ENCODE measurements at places on chromosomes 7 and 10.
A peak's percentile ranks its signal among the peaks of the same experiment; 100 is the strongest.

DNA sequence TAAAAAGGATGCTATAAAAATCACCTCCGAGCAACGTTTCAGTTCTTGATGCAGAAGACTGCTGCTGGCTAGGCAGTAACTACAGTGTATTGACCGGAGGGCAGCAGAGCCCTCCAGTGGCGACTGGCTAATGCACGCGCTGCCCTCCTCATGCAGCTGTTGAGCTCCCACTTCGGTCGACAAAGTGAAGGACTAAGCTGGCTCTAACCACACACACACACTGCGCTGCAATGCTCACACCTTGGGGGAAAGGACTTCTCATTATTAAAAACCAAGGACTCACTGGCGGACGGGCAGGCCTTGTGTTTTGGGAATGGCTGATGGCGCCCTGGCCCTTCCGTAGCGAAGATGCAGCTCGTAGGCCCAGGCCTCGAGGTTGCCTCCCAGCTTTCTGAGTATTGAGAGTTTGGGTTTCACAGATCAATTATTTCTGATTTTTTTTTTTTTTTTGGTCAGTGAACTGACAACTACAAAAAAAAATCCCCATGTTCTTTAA, 120.9 kb upstream of the DIP2C start:
- no peak for DNase-seq

DNA sequence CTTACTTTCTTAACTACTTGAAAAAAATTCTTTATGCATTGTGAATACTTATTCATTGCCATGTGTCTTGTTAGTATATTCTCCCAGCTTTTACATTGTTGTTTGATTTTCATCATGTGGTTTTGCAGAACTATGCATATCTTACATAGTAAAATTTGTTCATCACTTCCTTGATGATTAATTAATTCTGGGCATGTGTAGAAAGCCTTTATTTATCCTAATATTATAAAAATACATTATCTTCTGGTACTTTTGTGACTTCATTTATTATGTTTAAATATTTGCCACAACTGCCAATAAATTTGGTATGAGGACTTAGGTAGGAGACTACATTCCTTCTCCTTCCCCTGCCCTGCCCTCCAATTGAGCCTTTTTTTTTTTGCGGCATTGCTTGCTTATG, 166.0 kb upstream of the ZNF32 start:
- no peak for DNase-seq

DNA sequence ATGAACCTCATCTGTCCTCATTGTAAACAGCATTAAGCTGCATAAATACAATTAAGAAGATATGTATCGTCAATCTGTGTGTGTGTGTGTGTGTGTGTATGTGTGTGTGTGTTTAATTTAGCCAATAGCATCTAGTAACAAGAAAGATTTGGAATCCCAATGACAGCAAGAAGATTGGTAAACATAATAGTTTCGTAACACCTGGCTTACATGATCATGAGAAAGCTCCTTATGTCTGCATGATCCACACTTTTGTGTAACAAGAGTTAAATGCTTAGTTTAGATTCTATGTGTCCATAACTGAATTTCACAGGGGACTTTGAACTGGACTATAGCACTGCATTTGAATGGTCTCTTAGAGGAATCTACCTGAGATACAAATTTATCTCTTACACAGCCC, 191.0 kb upstream of the BET1 start:
- no peak for DNase-seq

GRCh38 chr10:93235686-93236085, 162.0 kb downstream of the CYP26A1 start:
- DNase-seq = no peak

DNA sequence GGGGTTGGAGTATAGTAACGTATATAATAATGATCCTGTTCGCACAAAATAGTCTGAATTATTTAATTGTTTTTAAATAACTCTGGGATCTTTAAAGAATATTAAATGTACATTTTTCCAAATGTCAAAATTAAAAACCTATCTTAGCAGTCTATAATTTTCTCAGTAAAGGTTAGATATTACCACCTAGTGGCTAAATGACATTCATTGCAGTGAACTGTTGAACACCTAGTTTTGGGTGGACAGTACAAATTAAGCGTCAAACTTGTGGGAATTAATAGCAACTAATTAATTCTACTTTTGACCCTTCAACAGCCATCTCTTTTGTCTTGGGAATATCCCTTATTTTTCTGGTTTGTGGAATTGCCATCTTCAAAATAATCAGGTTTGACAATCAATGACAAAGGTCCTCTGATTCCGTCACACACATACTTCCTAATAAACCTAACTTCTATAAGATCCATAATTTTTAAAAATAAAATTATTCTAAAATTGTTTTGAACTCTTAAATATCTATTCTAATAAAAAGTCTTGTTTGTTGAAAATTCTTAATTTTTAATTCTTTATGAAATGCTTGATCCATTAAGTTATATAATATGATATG, 165.7 kb downstream of the SEMA3D start:
- peak; percentile 52 for DNase-seq

- no peak for DNase-seq
Measured at GRCh38 chr10:31621733-31622132, 302.7 kb downstream of the ZEB1 start.

DNA sequence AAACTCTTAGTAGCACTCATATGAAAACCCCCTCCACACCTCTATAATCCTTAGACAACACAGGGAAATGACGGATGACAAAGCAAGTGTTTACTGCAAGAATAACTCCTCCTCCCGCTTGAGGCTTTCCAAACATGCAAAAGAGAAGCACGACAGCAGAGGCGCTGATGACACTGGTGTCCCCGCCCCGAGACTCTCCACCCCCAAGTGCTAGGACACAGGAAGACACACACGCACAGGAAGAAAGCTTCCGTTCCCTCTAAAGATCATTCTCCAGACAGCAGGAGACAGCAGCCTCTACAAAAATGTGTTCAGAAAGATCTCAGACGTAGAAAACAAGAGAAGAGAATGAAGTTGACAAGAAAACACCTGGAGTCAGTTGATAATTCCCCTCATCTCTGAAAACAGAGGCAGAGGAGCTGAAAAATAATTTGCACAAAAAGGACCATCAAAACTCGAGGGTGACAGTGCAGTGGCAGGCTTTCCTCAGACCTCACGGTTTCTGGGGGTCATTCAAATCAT, 90.2 kb downstream of the DLG5 start:
- DNase-seq = no peak

GRCh38 chr10:114928818-114929217, 9.2 kb upstream of the TRUB1 start:
- DNase-seq = no peak

GRCh38 chr7:158904599-158904998, 48.2 kb downstream of the DYNC2I1 start:
- no peak for DNase-seq

- DNase-seq = no peak
Measured at GRCh38 chr10:129136951-129137350, 330.1 kb upstream of the MGMT start.

- no peak for DNase-seq
Measured at GRCh38 chr7:50826371-50827172, 43.9 kb upstream of the GRB10 start.

GRCh38 chr7:46208635-46209525, 287.8 kb upstream of the IGFBP3 start:
- no peak for DNase-seq

GRCh38 chr7:148146346-148146745, 444.2 kb upstream of the C7orf33 start:
- DNase-seq = no peak

DNA sequence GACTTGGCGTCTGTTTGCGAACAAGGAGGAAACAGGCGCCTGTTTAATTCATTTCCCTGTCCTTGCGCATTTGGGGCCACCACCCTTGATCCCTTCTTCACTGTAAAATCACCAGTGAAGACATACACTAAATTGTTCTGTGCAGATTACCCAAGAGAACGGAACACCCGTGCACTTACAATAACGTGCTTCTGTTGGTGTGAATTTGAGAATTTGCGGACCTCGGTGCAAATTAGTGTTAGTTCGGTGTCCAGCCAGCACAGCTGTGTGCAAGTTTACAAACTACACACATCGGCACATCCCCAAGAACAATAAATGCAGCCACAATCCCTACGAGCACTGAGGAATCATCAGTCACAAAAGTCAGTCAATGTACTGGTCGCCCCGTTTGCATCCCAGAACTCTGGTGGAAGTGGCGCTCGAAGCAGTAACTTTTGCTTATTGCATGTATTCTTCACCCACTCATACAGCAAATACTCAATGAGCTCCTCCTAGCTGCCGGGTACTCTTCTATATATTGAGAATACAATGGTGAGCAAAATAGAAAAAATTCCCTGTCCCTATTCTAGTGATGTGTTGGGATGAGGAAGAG, 786 bp upstream of the CNOT4 start:
- DNase-seq = no peak

GRCh38 chr10:60450291-60450690, 60.6 kb upstream of the ANK3 start:
- no peak for DNase-seq

DNA sequence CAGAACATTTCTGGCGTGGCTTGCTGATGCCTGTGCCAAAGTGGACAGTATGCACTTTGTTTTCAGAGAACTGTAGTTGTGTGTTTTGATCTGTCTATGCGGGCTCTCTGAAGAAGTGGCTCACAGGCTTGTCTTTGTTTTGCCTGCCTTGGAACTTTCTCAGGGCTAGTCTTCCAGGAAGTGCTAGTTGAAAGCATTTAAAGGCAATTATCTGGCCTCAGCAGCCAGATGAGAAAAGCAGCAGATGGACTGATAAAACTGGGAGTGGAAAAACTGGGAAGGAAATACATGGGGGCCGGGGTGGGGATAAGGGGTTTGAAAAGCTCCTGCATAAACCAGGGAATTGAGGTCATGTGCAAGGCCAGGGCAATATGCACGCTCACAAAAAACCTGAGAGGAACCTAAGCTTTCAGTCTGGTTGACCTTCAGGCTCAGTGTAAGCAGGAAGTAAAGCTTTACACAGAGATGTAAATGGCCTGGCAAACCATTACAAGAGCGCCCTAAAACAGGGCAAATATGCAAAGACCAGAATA, 94.5 kb downstream of the ZNF33B start:
- no peak for DNase-seq

DNA sequence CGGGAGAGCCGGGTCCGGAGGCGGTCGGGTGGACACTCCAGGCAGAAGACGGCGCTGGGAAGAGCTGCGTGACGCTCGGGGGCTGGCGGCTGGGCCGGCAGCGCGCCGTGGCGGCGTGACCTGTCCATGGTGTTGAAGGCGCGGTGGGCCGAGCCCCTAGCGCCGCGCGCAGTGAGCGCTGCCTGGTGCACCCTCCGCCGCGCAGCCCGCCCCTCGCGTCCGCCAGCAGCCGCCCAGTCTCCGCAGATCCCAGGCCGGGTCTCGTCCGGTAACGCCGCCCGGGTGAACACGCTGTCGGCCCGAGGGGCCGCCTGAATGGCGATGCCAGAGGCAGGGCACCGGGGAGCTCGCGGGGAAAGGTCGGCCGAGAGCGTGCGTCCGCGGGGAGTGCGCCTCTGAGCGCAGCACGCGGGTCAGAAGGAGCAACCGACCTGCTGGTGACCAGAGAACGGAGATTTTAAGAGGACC, 657 bp upstream of the TMEM178B start:
- peak; percentile 5 for DNase-seq

DNA sequence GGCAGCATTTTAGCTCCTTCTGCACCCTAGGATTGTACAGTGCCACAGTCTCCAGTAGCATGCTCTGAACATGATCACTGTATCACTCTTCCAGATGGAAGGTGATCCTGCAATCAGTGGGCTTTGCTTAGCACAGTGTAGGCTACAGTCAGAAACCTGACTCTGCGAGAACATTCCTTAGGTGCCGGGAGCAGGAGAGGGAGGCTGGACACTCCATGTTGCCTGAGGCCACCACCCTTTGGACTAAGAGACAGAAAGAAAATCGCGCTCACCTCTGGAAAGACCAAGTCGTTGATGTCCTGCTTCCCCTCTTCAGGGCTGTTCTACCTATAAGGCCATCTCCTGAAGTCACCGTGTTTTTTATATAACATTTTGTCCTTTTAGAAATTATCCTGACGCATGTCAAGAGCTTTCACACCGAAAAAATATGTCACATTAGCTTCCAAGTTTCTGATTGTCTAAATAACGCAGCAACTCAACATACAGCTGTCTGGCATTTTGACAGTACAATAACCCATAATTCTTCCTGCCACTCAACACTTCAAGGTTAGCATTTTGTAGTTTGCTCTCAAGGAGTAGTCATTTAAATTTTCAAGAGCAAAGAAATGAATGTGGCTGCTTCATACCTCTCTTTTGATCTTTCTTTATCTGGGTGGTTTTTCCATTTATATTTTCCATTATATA, 563.1 kb downstream of the LRMDA start:
- no peak for DNase-seq

GRCh38 chr10:133527771-133528271, 658 bp downstream of the CYP2E1 start:
- DNase-seq = no peak

DNA sequence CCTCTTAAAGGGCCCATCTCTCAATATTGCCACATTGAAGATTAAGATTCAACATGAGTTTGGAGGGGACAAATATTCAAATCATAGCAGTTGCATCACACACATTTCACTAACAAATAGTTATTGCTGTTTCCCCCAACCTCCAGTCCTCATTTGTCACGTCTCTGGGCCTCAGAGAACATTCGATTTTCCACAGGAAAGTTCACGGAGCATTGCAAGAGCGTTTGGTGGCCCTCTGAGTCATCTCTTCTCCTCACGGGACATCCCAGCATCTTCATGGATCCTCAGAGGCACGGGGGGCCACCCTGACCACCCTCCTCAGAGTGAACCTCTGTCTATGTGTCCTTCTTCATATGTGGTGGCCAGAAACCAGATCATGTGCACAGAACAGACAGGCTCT, 50.3 kb upstream of the CHST15 start:
- DNase-seq = no peak

DNA sequence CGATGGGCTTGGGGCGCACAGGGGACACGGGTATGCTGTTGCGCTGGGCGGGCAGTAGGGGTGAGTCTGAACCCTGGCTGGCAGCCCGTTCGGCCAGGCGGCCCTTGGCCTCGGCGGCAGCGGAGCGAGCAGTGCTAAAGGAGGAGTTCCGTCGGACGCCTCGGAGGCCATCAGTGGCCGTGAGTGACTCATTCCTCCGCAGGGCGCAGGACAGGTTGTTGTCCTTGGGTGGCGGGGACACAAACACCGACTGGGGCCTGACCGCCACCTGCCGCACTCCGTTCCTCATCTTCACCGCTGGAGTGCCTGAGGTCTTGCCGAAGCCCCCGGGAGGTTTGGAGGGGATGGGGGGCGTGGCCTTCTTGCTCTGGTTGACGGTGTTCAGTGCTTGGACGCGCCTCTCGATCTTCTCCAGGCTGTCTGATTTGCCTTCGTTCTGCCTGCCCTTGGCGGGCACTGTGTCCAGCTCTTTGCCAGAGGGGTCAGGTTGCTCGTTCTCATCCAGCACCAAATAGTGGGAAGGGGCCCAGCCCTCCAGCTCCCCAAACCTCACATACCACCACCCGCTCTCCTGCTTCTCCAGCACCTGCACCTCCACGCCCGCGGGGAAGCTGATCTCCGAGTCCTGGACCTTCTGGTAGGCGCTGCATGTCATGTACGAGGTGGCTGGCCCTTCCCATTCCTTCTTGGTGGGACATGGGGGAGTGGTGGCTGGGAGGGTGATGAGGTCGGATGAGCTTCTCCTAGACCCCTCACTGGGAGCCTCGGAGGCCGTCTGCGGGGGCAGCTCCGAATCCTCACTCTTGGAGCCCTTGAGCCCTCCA, 108.7 kb downstream of the NEURL1 start:
- DNase-seq = no peak

GRCh38 chr7:158683541-158683940, 21.1 kb downstream of the NCAPG2 start:
- DNase-seq = no peak

GRCh38 chr7:32047075-32047474, 23.1 kb downstream of the PDE1C start:
- DNase-seq = no peak

GRCh38 chr10:36721871-36722270, 403.5 kb upstream of the ANKRD30A start:
- no peak for DNase-seq

- no peak for DNase-seq
Measured at GRCh38 chr7:17038783-17039170, 157.0 kb upstream of the AGR3 start.

Measured in NCI-H446 (cell line).